ENCODE measurements at places on chromosomes 3 and 15. TPM values are rescaled to one million over a fixed set of nuclear protein-coding genes. Genes with fewer than 3 reads are reported as not detected.

The IL12A gene
- 0.08 TPM for total RNA-seq

The PRSS50 gene
- 0.35 TPM for total RNA-seq

The CCR5 gene
- 0.19 TPM for total RNA-seq

The GP9 gene
- total RNA-seq = not detected

The FAM81A gene
- total RNA-seq = 0.51 TPM

The LYZL4 gene
- not detected for total RNA-seq

DNA sequence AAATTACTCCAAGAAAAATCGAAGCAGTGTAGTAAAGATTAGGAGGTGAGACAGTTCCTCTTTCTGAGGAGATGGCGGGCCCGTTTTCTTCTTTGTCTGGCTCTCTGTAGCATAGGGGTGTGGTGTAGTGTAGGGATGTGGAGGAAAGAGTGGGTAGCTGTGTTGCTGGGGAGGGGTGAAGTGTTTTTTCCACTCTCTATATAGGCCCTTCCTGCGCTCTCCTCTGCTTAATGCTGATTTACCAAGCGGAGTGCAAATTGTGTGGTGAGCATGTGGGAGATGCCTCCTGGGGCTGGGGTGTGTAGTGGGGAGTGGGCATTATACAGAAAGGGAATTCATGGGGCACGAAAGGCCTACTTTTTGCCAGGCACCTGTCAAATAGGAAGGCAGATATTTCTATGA is 94.9 kb downstream of the ST6GAL1 start:
- DNase-seq = no peak

- DNase-seq = no peak
Measured at GRCh38 chr15:99511866-99512661, 53.7 kb upstream of the MEF2A start.

DNA sequence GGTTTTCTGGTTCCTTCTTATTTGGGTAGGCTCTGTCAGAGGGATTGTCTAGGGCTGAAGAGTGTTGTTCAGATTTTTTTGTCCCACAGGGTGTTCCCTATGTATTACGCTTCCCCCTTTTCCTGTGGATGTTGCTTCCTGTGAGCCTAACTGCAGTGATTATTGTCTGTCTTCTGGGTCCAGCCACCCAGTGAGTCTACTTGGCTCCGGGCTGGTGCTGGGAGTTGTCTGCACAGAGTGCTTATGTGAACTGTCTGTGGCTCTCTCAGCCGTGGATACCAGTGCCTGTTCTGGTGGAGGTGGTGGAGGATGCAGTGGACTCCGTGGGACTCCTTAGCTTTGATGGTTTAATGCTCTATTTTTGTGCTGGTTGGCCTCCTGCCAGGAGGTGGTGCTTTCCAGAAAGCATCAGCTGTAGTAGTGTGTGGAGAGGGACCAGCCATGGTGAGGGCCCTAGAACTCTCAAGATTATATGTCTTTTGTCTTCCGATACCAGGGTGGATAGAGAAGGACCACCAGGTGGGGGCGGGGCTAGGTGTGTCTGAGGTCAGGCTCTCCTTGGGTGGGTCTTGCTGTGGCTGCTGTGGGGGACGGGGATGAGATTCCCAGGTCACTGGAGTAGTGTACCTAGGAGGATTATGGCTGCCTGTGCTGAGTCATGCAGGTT is 53.8 kb downstream of the CCDC66 start:
- no peak for DNase-seq

- DNase-seq = no peak
Measured at GRCh38 chr15:56351353-56351752, 13.9 kb upstream of the TEX9 start.

- DNase-seq = no peak
Measured at GRCh38 chr3:183533412-183534132, 21.9 kb downstream of the KLHL6 start.

DNA sequence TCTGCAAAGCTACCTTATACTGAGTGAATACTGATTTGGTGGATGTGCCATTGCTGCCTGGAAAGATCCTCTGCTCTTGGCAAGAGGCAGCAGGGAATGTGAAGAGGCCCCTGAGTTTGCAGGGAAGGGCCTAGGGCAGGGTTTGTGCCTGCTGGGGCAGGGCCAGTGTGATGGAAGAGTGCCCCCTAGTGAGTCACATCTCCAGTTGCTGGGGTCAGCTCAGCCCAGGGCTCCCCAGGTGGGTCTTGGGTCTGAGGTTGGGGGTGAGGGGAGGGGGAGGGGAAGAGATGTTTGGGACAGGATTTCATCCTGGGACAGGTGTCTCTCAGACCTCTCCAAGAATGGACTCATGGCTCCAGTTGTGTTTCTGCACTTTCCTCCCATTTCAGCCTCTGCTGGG is 4.1 kb upstream of the AMOTL2 start:
- DNase-seq = no peak

DNA sequence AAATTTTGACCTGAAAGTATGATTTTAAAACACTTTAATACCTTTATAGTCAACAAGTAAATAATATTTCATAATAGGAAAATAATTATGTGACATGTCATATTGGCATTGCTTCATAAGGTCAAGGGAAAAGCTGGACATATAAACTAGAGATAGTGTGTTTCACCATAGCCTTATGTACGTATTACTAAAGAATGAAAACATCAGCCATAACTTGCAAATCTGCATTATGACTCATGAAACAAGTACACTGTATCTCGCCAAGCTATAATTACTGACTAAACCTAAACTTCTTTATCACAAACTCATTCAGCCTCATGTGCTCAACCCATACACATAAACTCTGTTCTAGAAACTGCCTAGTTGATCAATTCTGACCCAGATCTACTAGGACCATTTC is 950.1 kb downstream of the FHIT start:
- DNase-seq = no peak

DNA sequence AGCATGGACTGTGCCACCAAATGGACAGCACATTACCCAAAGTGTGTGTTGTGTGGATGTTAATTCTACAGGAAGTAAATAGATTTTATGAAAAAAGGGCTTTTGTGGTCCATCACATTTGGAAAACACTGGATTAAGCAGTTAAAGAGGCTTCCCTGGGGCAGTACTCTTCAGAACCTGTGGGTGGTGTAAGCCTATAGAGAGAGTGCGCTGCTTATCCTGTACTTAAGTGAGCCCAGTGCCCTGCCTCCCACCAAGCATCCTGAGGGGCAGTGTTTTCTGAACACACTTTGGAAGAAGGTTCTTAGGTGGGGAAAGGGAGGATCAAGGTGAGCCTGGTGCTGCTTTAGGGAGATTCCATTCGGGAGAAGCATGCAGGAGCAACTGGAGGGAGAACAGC is 10.9 kb downstream of the TTLL3 start:
- DNase-seq = no peak

- DNase-seq = no peak
Measured at GRCh38 chr15:56272454-56272853, 28.8 kb upstream of the RFX7 start.

- no peak for DNase-seq
Measured at GRCh38 chr3:146682171-146682570, 77.0 kb upstream of the PLSCR5 start.

GRCh38 chr3:142886940-142887339 is 1.9 kb downstream of the PCOLCE2 start:
- no peak for DNase-seq

DNA sequence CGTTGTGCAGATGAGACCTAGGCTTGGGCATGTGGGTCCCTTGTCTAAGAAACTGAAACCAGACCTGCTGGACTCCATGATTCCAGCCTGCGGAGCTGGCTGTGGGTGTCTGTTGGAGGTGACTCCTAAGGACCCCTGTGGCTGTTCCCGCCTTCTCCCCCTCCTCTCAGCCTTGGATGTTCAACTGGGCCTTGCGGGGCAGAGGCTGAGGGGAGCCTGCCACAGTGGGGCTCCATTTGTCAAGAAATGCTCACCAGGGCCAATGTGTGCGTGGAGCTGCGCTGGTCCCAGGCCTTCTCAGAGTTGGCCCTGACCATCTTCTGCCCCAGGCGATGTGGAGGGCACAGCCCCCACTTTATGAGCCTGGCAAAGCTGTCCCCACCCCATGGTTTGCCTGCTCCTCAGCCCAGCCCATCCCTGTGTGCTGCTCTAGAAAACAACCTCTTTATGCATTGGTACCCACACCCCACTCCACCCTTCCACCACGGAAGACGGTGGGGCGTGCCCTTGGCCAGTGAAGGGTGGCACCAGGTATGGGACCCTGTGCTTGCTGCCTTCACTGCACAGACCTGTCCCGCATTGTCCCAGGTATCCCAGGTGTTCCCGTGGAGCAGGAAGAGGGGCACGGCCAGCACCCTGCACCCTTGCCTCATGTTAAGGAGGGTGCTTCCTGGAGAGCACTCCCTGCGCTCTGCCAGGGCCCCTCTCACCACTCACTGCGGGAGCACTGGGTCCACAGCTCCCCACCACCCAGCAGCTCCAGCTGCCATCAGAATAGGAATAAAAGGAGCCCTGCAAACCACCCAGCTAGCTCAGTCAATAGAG is 7.9 kb downstream of the MESP2 start:
- peak; percentile 38 for DNase-seq

GRCh38 chr15:38883987-38884386 is 319.4 kb upstream of the RASGRP1 start:
- no peak for DNase-seq

- DNase-seq = no peak
Measured at GRCh38 chr3:50885070-50885850, 210.5 kb downstream of the DOCK3 start.

DNA sequence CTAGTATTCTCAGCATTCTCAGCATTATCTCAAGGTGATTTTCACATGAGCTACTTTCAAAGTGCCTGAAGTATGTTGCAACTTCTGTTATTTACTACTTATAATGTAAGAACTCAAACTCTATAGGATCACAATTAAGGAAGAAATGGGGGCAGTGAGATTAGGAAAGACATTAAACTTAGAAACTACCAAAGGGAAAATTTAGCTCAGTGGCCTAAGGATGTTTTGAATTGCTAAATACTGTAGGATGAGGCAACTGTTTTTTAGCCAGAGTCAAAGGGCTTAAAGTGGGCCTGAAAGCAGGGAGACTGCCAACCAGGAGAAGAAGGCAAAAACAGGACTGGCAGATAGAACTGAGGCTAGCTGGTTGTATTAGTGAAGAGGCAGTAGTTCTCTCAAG is 55.5 kb upstream of the MBNL1 start:
- DNase-seq = no peak

- no peak for DNase-seq
Measured at GRCh38 chr3:143276592-143276991, 157.0 kb downstream of the CHST2 start.

GRCh38 chr15:66847565-66847991 is 145.5 kb downstream of the SMAD6 start:
- peak; percentile 46 for DNase-seq

All from pancreas (tissue), 10 donors.